ENCODE measurements at places on chromosomes 2 and 18.

DNA sequence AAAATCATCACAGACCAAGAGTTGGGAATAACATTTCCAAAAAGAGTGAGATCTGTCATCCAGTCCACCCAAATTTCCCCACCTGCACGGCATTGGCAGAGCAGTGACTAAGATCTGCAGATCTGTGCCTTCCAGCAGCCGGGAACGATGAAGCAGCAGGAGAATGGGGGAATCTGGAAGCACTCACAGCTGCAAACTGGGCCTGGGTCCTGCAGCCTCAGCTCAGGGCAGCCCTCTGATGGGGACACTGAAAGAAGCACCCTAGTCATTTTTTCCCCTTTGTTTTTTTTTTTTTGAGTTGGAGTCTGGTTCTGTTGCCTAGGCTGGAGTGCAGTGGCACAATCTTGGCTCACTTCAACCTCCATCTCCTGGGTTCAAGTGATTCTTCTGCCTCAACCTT lies 4.4 kb upstream of the SAG start:
- DNase-seq: no peak

GRCh38 chr2:230137902-230138539 lies 69.3 kb upstream of the SLC16A14 start:
- DNase-seq: no peak

- DNase-seq: no peak
Observed at GRCh38 chr2:134327367-134327766, 73.5 kb downstream of the MGAT5 start.

GRCh38 chr2:7777668-7778067 lies 860.5 kb downstream of the RNF144A start:
- no peak for DNase-seq

GRCh38 chr2:106068451-106068850 lies 125.7 kb downstream of the UXS1 start:
- DNase-seq: no peak

GRCh38 chr2:42874949-42875801 lies 82.8 kb upstream of the HAAO start:
- DNase-seq: no peak

DNA sequence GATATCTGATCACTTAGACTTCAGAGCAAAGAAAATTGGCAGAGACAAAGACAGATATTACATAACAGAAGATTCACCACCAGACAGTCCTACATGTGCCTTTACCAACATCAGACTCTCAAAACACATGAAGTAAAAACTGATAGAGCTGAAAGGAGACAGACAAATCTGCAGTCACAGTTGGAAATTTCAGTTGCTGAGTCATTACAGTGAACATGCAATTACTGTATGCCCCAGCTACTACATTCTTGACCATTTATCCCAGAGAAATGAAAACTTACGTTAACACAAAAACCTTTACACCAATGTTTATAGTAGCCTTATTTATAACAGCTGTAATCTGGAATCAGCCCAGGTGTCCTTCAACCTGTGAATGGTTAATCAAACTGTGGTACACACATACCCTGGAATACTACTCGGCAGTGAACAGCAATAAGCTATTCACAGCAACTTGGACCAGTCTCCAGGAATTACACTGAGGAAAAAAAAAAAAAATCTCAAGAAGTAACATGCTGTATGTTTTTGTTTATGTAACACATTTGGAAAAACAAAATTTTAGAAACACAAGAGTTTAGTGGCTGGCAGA lies 7.5 kb upstream of the SCLY start:
- no peak for DNase-seq

DNA sequence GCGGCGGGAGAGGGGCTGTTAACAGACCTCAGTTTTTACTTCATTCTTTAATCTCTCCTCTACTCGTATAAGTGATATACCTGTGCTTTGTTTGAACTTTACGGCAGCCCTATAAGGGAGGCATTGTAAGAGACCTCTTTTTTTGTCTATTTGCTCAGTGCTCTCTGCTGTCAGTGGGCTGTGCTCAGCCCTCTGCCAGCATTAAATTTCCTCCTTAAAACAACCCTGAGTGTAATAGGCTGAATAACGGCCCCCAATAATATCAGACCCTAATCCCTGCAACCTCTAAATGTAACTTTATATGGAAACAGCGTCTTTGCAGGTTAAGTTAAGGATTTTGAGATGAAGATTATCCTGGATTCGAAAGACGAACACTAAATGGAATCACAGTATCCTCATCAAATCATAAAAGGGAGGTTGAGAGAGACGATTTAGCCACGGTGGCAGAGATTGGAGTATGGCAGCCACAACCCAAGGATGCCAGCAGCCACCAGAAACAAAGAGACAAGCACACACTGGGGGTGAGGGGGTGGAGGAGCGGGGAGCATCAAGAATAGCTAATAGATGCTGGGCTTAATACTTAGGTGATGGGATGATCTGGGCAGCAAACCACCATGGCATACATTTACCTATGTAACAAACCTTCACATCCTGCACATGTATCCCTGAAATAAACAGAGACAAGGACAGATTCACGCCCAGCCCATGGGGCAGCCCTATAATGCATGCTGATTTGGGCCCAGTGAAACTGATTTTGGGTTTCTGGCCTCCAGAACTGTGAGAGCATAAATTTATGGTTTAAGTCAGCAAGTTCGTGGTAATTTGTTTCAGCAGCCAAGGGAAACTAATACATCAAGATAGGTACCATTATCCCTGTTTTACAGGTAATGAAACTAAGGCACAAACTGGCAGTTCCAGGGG lies 894 bp upstream of the FARSB start:
- no peak for DNase-seq

- no peak for DNase-seq
Observed at GRCh38 chr2:30262716-30263309, 31.5 kb downstream of the LBH start.

DNA sequence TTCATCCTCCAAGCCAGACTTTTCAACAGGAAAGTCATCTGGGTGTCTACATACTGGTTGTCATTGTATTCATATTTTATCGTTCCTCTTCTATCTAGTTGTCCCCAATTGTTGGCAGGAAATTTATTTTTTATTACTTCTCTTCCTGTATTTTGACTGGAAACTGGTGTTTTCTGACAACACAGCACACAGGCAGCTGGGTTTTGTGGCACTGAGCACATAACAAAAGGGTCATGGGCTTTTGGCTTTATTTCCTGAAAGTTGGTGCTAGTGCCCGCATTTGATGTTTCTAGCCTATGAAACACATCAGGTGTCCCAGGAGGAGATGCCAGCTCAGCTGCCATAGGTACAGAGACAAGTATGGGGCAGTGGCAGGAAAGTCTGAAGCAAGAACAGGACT lies 126.4 kb downstream of the TMEM17 start:
- no peak for DNase-seq

GRCh38 chr2:83196225-83196624 lies 1262.9 kb downstream of the SUCLG1 start:
- no peak for DNase-seq

Measured in stimulated activated CD8-positive, alpha-beta memory T cell treated with anti-CD3 and anti-CD28 coated beads, Interleukin-15, amount 100 ng/mL, for 1 hour (primary cell).